HEK293T (cell line): ENCODE measurements at places on chromosomes 1 and 21.

DNA sequence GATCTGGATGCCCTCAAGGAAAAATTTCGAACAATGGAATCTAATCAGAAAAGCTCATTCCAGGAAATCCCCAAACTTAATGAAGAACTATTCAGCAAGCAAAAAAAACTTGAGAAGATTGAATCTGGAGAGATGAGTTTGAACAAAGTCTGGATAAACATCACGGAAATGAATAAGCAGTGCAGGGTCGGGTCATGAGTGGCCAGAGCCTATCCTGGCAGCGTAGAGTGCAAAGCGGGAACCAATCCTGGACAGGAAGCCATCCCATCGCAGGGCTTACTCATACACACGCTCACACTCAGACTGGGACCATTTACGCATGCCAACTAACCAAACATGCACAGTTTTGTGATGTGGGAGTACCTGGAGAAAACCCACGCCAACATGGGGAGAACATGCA lies 43.1 kb downstream of the ZMYM1 start:
- DNase-seq, result no peak

DNA sequence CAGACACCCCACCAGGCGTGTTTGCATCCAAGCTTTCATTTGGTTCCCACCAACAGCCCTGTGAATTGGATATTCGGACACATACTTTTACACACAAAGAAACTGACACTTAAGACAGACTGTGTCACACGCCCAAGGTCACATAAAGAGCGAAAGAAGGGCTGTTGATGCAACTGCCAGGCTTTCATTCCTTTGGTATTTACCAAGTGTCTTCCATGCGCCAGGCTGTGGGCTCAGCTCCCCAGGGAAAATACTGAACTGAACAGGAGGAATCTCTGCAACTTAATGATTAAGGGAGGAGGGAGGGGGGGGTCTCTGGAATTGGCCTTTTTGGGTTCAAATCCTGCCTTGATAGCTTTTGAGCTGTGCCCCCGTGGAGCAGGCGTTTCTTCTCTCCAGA lies 122.8 kb downstream of the ACTL8 start:
- no peak for DNase-seq

DNA sequence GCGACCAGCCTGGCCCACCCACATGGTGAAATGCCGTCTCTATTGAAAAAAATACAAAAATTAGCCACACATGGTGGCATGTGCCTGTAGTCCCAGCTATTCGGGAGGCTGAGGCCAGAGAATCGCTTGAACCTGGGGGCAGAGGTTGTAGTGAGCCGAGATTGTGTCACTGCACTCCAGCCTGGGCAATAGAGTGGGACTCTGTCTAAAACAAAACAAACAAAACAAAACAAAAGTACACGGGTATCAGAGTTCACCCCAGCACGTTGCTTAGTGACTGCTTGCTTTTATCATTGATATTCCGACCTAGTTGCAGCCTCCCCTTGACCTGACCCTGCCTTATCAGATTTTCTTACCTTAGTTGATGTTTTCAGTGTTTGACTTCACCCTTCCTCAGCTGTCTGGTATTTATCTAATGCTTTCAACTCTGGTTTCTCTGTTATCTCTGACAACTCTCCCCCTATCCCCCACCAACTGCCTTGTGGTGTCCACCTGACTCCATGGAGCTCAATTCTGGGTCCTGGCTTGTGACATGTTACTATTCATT lies 5.1 kb downstream of the TLCD4 start:
- DNase-seq, result no peak

- no peak for DNase-seq
Observed at GRCh38 chr1:177973585-177973984, 3.7 kb upstream of the SEC16B start.

DNA sequence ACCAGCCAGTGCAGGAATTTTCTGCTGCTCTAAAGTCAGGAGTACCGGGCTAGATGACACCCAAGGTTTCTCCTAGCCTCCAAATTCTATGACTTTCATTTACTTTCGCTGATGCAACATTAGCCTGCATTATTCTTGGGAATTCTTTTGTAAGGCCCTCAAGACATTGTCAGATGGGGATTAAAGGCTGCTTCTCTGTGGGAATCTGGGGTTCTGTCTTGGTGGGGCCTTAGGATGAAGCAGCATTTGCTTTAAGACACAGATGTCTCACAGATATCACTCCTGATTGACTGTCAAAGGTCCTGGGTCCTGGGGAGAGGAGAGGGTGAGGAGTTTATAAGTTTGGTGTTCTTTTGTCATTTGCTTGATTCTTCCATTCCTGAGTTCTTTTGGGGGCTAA lies 11.6 kb downstream of the PKP1 start:
- DNase-seq, result no peak

- no peak for DNase-seq
Observed at GRCh38 chr1:8787218-8787617, 30.2 kb downstream of the RERE start.

- DNase-seq, result no peak
Observed at GRCh38 chr1:92551916-92552315, 65.2 kb upstream of the GFI1 start.

DNA sequence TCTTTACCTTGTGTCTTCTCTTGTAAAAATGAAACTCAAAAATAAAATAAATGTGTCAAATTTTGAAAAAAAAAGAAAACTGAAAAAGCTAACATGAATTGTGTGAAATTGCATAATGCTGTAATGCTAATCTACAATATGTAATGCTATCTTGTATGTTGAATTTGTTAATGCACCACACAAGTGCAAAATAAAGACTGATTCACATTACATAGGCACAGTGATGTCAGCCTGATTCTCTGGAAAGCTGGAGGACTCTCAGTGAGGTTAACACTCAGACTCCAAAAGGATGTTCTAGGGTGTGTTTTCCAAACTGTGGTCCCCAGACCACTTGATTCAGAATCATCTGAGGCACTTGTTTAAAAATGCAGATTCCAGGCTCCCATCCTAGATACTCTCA lies 25.6 kb downstream of the SYT11 start:
- DNase-seq, result no peak

DNA sequence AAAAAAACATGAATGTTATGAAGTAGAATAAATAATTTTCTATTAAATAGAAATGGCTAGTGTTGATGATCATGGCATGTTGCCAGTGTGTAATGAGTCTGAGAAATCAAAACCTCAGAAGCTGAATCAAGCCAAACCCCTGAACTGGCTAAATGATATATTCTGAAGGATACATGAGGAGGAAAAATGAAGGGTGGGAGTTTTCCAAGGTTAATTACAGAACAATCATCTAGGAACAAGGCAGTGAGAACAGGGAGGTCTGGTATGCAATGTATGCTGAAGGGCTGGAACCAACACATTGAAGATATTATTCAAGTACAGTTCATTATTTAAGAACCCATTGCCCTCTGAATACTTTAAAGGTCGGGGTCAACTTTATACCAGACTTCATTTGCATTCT lies 309.1 kb upstream of the NRIP1 start:
- DNase-seq, result no peak

- no peak for DNase-seq
Observed at GRCh38 chr1:82565546-82565945, 764.8 kb downstream of the ADGRL2 start.

DNA sequence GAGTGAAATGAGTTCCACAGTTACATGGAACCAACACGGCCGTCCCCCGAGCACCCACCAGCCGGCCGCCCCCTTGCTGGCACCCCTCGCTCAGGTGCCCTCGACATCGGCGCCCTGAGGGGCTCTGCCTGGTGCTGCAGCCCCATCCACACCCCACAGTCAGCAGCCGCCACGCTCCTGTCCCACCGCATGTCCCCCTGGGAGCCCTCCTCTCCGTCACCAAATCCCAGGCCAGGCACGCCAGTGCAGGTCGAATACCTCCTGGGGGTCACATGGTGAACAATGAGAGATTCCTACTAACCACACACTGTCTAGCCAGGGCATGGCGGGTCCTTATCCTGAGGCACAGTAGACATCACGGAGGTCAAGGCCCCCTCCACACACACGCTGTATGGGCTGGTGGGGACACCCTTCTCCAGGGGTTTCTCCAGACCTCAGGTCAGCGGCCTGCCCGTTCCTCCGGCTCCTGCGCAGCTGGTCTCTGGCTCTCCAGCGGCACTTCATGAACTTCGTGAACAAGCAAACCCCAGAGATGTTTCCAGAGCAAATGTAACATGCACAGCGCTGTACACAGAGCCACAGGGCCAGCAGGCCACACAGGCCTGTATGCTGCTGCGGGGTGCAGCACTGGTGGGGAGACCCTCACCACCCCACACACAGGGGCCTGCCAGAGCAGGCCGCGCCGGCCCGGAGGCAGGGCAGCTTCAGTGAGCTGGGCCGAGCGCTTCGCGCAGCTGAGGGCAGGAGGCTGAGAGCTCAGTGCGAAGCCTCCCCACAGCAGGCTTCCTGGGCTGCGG lies 21.8 kb downstream of the POFUT2 start:
- DNase-seq, result no peak

GRCh38 chr1:50833216-50833615 lies 126.9 kb downstream of the FAF1 start:
- DNase-seq, result no peak

GRCh38 chr1:222709700-222710153 lies 2.6 kb downstream of the AIDA start:
- DNase-seq, result no peak

- DNase-seq, result no peak
Observed at GRCh38 chr1:41476807-41477361, 7.6 kb downstream of the EDN2 start.

GRCh38 chr1:225737161-225737560 lies 40.5 kb upstream of the SRP9 start:
- DNase-seq, result no peak

DNA sequence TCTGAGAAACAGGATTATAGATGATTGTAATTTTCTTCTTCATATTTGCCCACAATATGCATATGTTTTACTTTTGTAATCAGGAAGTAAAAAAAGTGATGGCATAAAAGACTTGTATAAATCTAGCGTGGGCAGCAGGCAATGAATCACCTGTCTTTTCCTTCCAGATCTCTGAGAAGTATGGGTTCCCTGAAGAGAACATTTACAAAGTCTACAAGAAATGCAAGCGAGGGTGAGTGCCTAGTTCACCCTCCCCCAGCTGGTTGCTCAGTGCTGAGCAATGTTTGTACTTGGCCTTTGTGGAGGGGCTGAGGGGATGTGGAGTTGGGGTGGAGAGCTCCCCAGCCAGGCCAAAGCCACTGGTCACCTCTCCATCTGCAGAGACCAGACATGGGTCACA lies 30.7 kb downstream of the GRHL3 start:
- no peak for DNase-seq

DNA sequence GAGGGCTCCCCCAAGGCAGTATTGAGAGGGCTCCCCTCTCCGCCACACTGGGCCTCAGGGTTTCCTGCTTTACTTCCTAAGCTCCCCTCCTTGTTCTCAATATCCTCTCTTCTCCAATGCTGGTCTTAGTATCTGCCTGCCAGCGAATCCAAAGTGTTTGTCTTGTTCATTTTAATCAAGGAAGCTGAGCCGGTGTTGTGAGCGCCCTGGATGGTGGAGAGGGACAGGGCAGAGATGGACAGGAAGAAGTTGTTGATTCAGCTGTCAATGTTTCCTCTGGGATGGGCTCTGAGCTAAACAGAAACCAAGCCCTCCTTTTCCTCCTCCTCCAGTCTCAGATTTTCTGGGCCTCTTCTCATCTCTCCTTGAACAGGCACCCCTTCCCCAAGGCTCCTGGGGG lies 5.4 kb downstream of the OLFML3 start:
- DNase-seq, result no peak

GRCh38 chr1:7555391-7556185 lies 215.5 kb upstream of the VAMP3 start:
- DNase-seq, result no peak

GRCh38 chr1:16442265-16442664 lies 1.7 kb downstream of the NECAP2 start:
- no peak for DNase-seq

GRCh38 chr1:41110286-41110685 lies 88.8 kb upstream of the SLFNL1 start:
- DNase-seq, result no peak

GRCh38 chr1:200866521-200866920 lies 6.3 kb upstream of the GPR25 start:
- DNase-seq, result no peak

GRCh38 chr1:14817223-14818170 lies 219.0 kb downstream of the KAZN start:
- no peak for DNase-seq

DNA sequence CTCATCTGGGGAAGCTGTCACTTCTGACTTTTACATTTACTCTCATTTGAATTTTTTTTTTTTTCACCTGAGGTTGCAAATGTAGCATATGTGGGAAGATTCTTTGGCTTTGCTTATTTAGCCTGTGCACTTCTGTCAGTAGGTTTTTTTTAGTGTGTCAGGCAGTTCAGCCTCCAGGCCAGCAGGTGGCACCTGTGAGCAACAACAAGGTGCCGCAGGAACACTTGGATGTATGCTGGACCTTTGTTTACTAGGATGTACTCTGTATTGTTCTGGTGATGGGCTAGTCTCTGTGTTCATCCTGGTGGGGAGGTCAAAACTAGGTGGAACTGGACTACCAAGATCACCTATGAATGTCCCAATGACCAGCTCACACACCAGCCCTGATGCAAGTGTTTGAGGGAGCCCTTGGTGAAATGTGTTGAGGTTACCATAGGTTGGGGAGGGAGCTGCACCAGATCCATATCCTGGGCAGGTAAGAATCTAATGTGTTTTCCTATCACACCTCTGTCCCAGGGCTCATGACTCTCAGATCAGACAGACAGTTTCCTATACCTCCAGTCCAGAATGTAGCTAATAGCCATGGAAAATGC lies 618.2 kb downstream of the BRINP3 start:
- peak; percentile 48 for DNase-seq

GRCh38 chr1:38516560-38516959 lies 343.0 kb downstream of the RRAGC start:
- DNase-seq, result no peak

DNA sequence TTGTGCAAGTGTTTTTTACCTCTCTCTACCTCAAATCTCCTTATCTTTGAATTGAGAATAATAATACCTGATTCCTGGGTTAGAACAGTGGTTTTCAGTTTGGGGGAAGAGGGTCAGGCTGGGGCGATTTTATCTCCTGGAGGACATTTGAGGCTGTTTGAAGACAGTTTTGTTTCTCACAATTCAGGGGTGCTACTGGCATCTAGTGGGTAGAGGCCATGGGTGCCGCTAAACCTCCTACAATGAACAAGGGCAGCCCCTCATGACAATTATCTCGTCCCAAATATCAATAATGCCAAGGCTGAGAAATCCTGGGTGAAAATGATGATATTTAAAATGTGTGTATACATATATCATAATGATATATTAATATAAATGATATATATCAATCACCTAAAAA lies 139.1 kb upstream of the USH2A start:
- no peak for DNase-seq

DNA sequence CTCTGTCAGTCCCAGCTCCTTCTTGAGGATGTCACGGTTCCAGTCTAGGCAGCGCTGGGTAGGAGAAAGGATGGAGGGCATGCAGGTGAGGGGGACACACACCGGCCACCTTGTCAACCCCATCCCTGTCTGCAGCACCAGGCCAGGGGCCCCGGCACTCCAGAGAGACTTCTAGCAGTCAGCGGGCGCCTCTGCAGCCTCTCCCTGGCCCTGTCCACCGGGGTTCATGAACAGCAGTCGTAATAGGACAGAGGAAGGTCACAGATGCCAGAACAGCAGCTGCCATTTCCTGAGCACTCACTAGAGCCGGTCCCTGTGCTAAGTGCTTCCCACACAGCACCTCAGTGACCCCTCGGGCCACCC lies 16.3 kb upstream of the SDHB start:
- DNase-seq, result no peak

- no peak for DNase-seq
Observed at GRCh38 chr1:175435392-175435791, 242.8 kb upstream of the KIAA0040 start.
